Stimulated activated CD4-positive, alpha-beta T cell treated with anti-CD3 and anti-CD28 coated beads, Interleukin-1b, Interleukin-23, amount 100 ng/mL, for 1 hour (primary cell): ENCODE measurements at places on chromosomes 1 and 21.

DNA sequence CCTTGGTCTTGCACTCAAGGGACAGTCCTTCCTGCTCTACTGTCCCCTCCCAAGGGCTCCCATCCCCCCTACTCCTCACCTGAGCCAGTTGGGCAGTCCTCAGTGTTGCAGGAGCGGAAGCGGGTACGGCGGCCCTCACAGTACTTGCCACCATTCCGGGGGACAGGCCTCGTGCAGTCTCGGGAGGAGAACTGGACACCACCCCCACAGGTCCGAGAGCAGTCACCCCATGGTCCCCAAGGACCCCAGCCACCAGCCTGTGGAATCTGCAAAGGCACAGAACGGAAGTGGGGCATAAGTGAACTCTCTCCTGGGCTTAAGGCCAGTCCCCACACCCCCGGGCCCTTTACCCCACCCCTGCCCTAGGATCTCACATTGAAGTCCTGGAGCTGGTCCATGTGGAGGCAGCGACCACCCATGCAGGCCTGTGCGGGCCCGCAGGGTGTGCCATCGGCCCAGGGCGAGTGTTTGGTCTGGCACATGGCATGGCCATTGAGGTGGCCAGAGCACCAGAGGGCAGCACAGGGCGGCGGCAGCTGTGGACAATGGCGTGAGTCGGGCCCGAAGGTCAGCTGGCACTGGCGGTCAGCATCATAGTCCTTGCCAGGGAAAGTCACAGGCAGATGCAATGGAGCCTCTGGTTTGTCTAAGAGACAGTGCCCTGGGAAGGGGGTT lies 5.2 kb downstream of the ADAMTS4 start:
- no peak for DNase-seq

- no peak for DNase-seq
Measured at GRCh38 chr1:187960125-187960638, 1131.4 kb downstream of the PLA2G4A start.

DNA sequence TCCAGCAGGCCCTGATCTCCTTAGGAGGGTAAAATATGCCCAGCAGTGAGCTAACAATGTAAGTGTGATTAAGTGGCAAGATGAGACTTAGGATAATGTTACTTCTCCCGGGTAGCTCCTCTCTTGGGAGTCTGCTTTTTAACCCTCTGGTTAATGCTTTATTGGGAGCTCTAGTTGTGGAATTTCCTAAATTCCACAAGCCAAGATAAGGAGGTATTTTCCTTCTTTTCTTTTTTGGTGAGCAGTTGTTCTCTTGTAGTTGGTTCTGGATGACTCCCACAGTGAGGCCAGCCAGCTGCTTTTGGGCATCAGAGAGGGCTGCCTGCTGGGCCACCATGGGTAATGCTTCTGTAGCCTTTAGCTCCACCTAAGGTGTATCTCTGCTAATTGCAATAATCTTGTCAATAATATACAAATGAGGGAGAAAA lies 19.3 kb downstream of the C1orf52 start:
- no peak for DNase-seq

- DNase-seq: no peak
Measured at GRCh38 chr1:150869683-150870082, 6.7 kb downstream of the ARNT start.

DNA sequence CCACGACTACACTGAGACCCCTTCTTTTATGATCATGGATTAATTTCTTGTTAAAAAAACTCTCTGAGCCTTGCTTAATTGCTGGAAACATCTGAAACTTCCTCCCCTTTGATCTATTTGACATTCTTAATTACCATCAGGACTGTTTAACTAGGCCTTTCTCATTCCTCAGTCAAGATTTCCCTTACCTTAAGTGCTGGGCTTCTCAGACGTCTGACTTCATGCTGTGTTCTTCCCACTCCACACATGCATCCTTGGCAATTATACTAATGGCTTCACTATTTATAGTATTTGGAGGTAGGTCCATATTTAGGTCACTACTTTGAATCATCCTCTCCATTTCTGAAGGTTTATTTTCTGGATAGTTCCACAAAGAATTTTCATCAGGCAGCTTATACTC lies 341.3 kb upstream of the TMPRSS15 start:
- DNase-seq: no peak

DNA sequence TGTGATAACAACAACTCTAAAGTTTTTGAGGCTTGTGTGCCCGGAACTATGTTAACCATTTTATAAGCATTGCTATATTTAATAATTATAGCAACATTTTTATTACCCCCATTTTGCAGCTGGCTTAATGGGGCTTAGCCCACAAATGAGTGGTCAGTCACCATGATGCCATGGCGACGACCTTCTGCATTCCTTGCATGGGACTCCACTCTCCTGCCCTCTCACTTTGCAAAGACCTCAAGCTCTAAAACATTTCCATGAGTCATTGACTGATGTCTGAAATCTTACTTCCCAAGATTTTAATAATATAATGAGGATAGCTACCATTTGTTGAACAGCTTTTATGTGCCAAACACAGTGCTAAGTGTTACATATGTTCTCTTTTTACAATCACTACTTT lies 15.4 kb downstream of the NGF start:
- DNase-seq: no peak

- no peak for DNase-seq
Measured at GRCh38 chr1:186202271-186202764, 172.7 kb downstream of the TPR start.

- DNase-seq: no peak
Measured at GRCh38 chr1:174296309-174296708, 137.0 kb downstream of the RABGAP1L start.

- no peak for DNase-seq
Measured at GRCh38 chr1:15826810-15827507, 19.5 kb upstream of the UQCRHL start.

- DNase-seq: no peak
Measured at GRCh38 chr1:29585656-29586055, 349.3 kb downstream of the PTPRU start.

DNA sequence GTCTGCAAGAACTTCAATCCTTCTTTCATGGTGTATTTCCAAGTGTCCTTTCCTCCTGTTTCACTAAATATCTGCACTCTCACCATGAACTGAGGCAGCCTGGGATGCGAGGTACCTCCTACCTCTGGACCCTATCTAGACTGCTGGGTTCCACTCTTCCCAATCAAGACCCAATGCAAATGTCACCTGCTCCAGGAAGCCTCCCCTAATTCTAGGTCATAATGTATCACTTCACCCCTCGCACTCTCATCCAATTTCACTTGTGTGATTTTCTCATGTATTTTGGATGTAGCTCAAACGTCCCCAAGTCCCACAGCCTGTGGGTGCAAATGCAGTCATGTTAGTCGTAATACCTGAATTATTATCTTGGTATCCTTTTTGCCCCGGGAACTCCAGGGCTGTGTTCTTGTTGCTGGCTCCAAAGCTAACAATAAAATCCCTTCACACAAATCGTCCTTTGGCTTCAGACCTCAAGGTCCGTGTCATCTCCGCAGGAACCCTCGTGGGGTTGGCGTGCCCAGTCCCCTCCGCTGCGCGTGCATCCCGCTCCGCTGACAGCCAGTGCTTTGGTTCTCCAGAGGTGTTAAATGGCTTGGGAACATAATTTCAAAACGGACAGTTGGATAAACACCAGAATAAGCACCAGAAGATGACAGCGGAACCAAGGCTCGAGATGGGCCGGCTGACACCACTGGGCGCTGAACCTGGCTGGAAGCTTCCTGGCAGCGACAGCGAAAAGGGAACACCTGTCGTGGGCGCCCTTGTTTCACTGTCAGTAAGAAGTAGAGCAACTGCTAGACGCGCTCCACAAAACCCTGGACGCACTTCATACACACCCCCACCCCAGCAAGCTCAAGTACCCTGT lies 1.0 kb upstream of the BACH1 start:
- no peak for DNase-seq

DNA sequence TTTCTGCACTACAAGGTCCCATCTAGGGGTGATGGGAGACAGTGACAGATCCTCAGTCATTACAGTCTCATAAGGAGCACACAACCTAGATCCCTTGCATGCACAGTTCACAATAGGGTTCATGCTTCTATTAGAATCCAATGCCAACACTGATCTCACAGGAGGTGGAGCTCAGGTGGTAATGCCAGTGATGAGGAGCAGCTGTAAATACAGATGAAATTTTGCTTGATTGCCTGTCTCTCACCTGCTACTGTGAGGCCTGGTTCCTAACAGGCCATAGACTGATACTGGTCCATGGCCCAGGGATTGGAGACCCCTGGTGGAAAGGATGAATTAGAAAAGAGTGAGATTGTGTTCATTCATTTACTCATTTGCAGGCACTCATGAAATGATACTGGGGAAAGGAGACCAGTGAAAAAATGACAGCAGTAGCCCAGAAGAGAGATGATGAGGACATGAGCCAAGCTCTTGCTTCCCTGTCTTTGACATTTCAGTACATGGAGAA lies 251.6 kb upstream of the DUSP10 start:
- DNase-seq: no peak

- DNase-seq: no peak
Measured at GRCh38 chr1:2555634-2556276, 416 bp upstream of the TNFRSF14 start.

DNA sequence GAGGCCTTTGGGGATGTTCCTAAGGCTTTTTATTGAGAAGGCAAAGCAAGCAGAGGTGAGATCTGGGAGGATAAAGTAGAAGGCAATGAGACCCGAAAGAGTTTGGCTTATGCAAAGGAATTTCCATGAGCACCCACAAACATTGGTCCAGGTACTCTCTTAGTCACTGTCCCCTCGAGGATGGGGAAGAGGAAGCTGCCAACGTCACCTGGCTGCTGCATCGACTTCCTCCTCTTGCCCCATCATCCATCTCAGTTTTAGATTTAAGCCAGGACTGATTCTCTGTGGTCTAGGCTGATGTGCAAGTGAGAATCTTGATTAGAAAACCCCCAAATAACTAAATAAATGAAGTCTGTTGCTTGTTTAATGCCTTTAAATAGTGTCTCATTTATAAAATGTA lies 28.7 kb downstream of the RUNX1 start:
- no peak for DNase-seq

- no peak for DNase-seq
Measured at GRCh38 chr1:165426745-165427144, 18.2 kb downstream of the RXRG start.

GRCh38 chr1:31621847-31622730 lies 4.6 kb downstream of the HCRTR1 start:
- DNase-seq: no peak

DNA sequence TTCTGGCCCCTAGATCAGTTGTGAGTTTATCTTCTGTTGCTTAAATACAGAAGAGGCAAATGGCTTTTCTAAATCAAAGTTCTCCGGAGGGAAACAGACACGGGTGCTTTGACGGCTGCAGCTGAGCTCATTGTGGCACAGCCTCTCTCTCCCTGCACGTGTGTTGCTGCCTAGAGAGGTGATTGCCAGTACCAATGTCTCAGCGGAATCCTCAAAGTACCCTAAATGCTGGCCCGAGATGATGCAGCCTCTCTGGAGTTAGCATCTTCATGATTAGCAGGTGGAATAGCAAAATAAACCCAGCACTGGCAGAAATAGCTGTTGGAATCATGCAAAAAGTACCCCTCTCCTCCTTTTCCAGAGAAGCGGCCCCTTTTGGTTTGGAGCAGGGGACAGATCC lies 192.2 kb downstream of the PRDM2 start:
- no peak for DNase-seq

DNA sequence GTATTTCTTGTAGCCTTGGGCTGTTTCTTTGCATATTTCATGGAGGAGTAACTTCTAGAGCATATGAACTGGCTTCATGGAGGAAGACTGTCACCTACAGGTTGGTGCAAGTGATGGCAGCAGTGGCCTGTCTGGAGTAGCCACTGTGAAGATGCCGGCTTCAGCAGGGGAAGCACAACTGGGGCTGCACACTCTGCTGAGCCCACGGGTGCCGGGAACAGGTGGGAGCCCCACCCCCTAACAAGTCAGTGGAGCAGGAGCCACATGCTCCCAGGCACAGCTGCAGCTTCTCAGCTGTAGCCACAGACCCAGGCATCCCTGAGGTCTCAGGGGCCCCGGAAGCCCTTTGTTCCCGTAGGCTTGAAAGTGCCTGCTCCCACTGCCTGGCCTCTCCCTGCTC lies 43.2 kb upstream of the C1orf185 start:
- DNase-seq: no peak

DNA sequence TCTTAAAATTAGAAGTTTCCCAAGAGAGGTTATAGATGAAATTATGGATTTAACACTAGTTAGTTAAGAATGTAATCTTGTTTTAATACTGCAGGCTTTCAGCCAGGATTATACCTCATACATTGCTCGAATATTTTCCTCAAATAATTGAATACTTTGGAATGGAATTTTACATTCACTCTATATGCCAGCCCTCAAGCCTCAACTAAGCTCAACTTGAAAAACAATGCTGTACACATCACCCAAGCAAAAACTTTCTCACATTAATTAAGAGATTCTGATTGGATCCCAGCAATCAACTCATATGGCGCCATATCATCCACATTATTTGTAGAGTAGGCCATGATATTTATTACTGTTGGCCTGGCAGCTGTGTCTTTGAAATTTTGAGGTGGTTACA lies 710.7 kb upstream of the ADAMTS5 start:
- DNase-seq: no peak

DNA sequence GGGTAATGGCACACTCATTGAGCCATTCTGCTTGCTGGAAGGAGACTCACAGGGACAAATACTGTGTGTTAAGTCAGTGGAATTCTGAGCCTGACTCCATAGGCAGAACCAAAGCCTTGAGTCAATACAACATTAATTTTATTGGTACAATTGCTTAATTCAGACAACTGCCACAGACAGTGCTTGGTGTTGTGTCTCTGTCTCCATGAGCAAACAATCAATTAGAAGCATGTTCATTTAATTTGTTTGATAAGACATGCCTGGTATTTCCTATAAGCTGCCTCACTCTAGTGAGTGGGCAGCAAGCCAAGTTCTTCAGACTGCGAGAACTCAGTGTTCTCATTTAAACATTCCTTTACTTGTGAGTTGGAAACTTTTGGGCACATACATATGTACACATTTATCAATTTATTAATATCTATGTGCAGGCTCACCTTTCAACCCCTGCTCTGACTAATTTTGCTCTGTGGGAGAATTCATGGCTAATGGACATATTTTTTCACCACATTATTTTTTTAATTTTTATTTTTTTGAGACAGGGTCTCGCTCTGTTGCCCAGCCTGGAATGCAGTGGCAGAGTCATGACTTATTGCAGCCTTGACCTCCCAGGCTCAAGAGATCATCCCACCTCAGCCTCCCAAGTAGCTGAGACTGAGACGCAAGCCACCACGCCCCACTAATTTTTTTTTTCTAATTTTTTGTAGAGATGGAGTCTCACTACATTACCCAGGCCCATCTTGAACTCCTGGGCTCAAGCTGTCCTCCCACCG lies 4.5 kb upstream of the SRSF10 start:
- DNase-seq: no peak

- no peak for DNase-seq
Measured at GRCh38 chr1:152089014-152089674, at the start of gene TCHHL1. TSS of gene TCHHL1 (minus strand) at chr1:152089064. CDS start at chr1:152088143, 921 bp downstream.

- DNase-seq: peak; percentile 37
Measured at GRCh38 chr1:160070243-160071163, 543 bp upstream of the KCNJ10 start.

- DNase-seq: no peak
Measured at GRCh38 chr1:119564548-119564947, 57.5 kb downstream of the HSD3B1 start.
